ENCODE measurements at places on chromosomes 3 and 15.

DNA sequence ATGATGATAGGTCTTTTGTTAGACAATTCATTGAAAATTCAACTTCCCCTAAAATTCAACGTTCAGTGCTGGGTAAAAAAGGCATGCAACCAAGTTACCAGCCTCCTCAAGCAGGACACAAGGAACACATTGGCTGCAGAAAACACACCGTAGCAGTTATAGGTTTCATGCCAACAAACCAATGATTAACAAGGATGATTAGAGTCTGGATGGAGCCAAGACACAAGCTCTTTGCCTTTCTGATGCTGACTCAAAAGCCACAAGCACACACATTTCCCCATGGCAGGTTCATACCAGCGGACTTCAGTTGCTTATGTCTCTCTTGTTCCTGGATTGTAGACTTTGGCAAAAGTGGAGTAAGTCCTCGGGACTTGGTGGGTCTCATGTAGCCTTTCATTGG is 105.8 kb downstream of the DHX30 start:
- H3K27ac ChIP-seq: no peak overlapping the region
- DNase-seq: no peak
- H3K4me3 ChIP-seq: no peak overlapping the region
- no peaks in the 10 kb centered on the region for H3K27me3 ChIP-seq
- H3K36me3 ChIP-seq: peaks cover 51% of the 10 kb centered on the region

GRCh38 chr15:34717729-34718128 is 37.1 kb downstream of the GJD2 start:
- DNase-seq: no peak
- H3K4me1 ChIP-seq: peaks cover 7% of the 10 kb centered on the region
- H3K27me3 ChIP-seq: peaks cover 29% of the 10 kb centered on the region
- no peak overlapping the region for H3K4me3 ChIP-seq

DNA sequence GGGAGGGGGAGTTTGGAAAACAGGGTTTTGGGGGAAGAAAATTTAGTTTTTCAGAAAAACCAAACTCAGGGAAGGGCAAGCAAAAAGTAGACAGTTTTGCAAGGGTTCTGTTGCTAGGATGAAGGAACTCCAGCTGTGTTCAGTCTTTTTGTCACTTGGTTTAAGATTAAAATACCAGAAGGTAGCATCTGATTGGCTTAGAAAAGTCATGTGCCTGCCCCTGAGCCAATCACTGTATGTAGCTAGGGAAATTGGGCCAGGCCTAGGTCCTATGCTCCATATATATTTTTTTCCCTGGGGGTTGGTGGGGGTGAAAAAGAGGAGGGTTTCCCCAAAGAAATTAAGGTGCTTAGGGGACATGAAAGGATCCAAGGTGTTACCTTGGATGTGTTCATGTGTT is 24.3 kb downstream of the CLDN11 start:
- DNase-seq: no peak
- no peak overlapping the region for H3K27ac ChIP-seq
- no peaks in the 10 kb centered on the region for H3K4me1 ChIP-seq
- no peaks in the 10 kb centered on the region for H3K36me3 ChIP-seq

- H3K4me1 ChIP-seq: peaks cover 1% of the 10 kb centered on the region
- peaks cover 4% of the 10 kb centered on the region for H3K36me3 ChIP-seq
- H3K27ac ChIP-seq: no peak overlapping the region
- no peak for DNase-seq
- H3K27me3 ChIP-seq: peaks cover 9% of the 10 kb centered on the region
- H3K4me3 ChIP-seq: no peak overlapping the region
Observed at GRCh38 chr3:24829011-24829581, 334.4 kb upstream of the THRB start.

- peaks cover 20% of the 10 kb centered on the region for H3K4me1 ChIP-seq
- H3K27me3 ChIP-seq: no peaks in the 10 kb centered on the region
- no peaks in the 10 kb centered on the region for H3K36me3 ChIP-seq
Observed at GRCh38 chr3:122100591-122101463, 45.7 kb downstream of the CD86 start.

- no peak for DNase-seq
- H3K4me3 ChIP-seq: no peak overlapping the region
- H3K27ac ChIP-seq: no peak overlapping the region
Observed at GRCh38 chr3:126135071-126135405, 45.3 kb downstream of the ALDH1L1 start.

DNA sequence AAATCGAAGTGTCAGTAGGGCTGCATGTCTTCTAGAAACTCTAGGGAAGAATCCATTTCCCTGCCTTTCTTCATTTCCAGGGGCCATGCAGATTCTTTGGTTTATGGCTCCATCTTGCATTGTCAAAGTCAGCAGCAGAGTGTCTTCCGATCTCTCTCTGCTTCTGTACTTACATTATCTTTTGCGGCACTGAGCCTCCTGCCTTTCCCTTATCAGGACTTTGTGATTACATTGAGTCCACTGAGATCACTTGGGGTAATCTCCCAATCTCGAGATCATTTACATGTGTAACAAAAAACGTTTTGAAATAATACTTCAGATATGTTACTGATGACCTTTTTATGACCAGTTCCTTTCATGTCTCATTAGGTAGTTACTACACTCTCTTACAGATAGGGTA is 695.9 kb downstream of the NSUN3 start:
- H3K4me1 ChIP-seq: no peaks in the 10 kb centered on the region
- no peak overlapping the region for H3K27ac ChIP-seq
- DNase-seq: no peak
- no peaks in the 10 kb centered on the region for H3K36me3 ChIP-seq

DNA sequence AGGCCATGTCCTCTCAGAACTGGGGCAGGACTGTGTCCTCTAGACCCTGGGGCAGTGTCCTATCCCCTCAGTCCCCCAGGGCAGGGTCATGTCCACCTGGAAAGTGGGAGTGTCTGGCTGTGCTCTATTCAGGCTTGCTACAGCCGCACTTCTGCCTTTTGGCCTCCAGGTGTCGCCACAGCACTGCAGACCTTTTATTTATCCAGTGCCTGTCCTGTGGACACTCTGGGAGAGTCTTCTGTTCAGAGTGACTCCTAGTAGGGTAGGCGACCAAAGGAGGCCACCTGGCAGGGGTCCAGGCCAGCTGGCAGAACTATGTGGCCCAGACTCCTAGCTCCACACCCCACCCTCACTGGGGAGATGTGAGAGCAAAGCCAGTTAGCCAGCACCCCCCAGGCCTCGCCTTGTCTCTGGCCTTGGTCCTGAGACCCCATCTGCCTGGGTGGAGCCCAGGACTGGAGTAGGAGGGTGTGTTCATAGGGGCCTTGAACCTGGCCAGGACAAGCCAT is 3.9 kb downstream of the TMIE start:
- H3K4me1 ChIP-seq: peaks cover 10% of the 10 kb centered on the region
- H3K27me3 ChIP-seq: peaks cover 12% of the 10 kb centered on the region
- H3K36me3 ChIP-seq: peaks cover 4% of the 10 kb centered on the region
- no peak overlapping the region for H3K27ac ChIP-seq

DNA sequence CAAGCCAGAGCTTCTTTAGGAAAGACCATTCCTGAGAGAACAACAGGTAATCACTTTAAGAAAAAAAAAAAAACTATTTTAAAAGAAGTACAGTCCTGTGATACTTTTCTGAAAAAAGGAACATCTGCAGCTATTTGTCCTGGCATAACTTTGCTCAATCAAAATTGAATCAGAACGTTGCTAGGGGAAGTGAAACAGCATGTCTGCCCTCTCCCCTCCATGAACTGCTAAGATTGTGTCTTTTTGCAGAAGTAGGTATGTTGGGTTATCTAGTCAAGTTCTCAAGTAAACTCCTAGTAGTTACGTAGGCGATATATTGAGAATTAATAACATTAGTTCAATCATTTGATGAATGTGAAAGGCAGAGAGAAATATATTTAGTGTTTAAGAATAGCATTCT is 1013.3 kb downstream of the TUSC7 start:
- H3K27ac ChIP-seq: no peak overlapping the region
- H3K36me3 ChIP-seq: no peaks in the 10 kb centered on the region
- H3K4me1 ChIP-seq: no peaks in the 10 kb centered on the region
- no peaks in the 10 kb centered on the region for H3K27me3 ChIP-seq

GRCh38 chr15:74780523-74781430 is 1.1 kb upstream of the CSK start:
- peak overlapping the region; percentile 90 for H3K4me3 ChIP-seq
- no peaks in the 10 kb centered on the region for H3K27me3 ChIP-seq
- peak overlapping the region; percentile 98 for H3K27ac ChIP-seq
- H3K4me1 ChIP-seq: peaks cover 69% of the 10 kb centered on the region
- DNase-seq: no peak
- peaks cover 3% of the 10 kb centered on the region for H3K36me3 ChIP-seq

- no peak overlapping the region for H3K27ac ChIP-seq
- no peaks in the 10 kb centered on the region for H3K36me3 ChIP-seq
Observed at GRCh38 chr3:103077910-103078309, 643.1 kb downstream of the ZPLD1 start.

- no peak overlapping the region for H3K27ac ChIP-seq
- no peak overlapping the region for H3K4me3 ChIP-seq
- H3K36me3 ChIP-seq: no peaks in the 10 kb centered on the region
- DNase-seq: no peak
Observed at GRCh38 chr3:153752405-153753027, 368.7 kb upstream of the ARHGEF26 start.

GRCh38 chr3:116291141-116291540 is 154.1 kb downstream of the LSAMP start:
- H3K4me1 ChIP-seq: no peaks in the 10 kb centered on the region
- H3K27me3 ChIP-seq: no peaks in the 10 kb centered on the region
- DNase-seq: no peak
- no peaks in the 10 kb centered on the region for H3K36me3 ChIP-seq

DNA sequence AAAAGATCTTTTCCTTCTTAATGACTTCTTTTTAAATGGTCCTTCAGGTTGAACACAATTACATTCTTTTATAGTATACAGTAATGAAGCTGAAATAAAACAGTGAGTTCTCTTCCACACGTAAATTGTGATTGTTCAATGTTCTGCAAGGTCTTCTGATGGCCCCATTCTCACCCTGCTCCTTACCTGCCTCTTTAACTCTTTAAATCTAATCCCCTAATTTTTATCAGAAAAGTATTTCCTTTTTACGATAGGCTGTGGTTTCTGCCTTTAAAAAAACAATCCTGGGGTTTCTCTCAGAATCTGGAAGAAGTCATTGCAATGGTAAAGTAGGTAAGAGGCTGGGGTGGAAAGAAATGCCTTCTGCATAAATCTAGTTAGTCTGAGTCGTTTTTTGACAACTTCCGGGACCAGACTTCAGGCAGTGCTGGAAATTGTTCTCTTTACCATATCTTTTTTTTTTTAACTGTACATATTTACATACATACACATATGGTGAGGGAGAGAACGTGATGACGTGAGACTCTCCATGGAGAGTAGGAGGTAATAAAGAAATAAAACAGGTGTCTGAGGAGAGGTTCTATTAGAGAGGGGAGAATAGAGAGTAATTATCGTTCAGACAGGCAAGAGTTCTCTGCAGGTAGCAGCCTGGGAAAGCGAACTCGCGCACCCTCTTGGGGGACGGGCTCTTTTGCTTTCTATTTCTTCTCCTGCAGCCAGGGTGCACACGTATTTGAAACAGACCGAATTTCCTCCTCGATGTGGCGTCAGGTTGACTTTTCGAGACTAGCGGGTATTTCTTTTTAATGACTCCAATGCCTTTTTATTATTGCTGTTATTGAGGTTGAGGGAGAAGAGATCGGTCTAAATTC is at the start of gene SIDT1:
Gene SIDT1 (plus strand): TSS at position 730 of the 872 bp plus-strand sequence. CDS start 467 bp downstream, outside the sequence.
- peaks cover 49% of the 10 kb centered on the region for H3K4me1 ChIP-seq
- peak within 1 kb of the TSS; percentile 99 for H3K4me3 ChIP-seq
- H3K27ac ChIP-seq: peak within 1 kb of the TSS; percentile 100

DNA sequence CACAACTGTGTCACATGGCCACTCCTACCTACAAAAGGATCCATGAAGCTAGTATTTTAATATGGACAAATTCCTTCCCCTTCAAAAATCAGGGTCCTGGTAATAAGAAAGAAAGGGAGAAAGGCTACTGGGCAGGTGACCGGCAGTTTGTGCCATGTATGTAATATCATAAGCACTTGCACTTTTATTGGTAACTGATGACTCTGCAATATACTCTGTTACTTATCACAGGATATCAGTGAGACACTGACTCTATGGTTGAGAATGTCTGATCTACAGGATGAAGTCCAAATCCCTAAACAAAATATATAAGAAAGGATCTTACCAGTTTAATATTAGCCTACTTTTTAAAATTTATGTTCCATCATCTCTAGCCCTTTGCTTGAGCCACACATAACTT is 315.2 kb downstream of the AGBL1 start:
- no peaks in the 10 kb centered on the region for H3K36me3 ChIP-seq
- no peaks in the 10 kb centered on the region for H3K4me1 ChIP-seq
- no peak overlapping the region for H3K4me3 ChIP-seq
- H3K27ac ChIP-seq: no peak overlapping the region
- no peak for DNase-seq

DNA sequence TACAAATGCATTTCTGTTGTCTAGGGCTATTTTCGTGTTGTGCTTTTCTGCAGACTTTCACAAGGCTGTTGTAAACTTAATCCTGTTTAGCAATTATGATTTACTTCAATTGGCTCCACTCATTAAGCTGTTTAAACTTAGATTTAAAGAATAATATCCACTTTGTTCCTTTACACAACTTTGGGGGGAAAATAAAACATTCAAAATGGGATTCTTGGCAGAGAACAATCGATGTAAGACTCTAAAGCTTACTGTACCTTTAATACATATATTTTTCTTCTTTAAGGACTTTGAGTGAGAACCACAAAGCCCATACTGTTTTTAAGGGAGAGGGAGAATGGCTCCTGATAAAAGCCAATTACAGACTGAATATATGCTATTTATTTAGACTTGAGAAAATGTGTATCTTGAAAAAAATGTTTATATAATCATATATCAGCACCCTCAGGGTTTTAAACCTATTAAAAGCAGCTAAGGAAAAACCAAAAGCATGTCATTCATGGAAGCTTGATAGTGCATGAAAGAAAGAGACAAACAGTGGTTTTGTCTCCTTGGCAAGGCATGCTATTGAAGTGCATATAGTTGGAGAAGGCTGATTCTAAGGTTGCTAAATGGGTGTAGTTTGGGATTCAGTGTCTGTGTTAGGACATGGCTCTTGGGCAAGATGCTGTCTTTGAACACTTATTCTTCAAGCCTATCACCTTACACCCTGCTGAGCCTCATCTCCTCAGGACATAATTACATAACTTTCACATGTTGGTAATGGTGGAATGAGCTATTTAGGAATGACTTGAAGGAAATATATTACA is 293.4 kb upstream of the TBC1D5 start:
- no peak for DNase-seq
- no peak overlapping the region for H3K4me3 ChIP-seq
- peaks cover 3% of the 10 kb centered on the region for H3K4me1 ChIP-seq

DNA sequence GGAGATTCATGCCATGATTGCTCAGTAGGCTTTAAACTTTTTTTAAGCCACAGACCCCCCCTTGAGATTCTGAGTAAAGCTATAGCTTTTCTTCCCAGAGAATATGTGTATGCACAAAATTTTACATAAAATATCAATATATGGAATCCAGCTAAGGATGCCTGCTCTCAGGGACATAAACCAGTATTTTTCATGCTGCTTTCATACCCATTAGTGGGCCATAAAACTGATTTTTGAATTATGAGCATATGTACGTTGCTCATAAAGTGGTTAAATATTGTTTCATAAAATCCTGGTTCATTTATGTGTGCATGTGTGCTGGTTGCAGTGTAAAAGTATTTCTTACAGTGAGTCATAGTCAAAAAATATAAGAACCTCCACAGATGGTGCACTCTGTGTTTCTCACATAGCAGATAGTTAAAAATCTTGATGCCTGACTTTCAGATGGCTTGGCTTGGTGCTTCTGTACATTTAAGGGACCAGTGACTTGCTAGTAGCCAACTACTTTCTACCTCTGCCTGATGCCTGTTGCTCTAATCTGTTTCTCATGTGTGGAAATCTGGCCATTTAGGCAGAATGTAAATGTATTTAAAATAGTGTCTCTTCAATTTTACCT is 71.9 kb downstream of the ARHGEF26 start:
- H3K27ac ChIP-seq: no peak overlapping the region
- H3K27me3 ChIP-seq: no peaks in the 10 kb centered on the region
- no peaks in the 10 kb centered on the region for H3K4me1 ChIP-seq
- no peak overlapping the region for H3K4me3 ChIP-seq

Data from naive thymus-derived CD8-positive, alpha-beta T cell (primary cell).